AG09309 (cell line): ENCODE measurements at places on chromosomes 11 and 22.

DNA sequence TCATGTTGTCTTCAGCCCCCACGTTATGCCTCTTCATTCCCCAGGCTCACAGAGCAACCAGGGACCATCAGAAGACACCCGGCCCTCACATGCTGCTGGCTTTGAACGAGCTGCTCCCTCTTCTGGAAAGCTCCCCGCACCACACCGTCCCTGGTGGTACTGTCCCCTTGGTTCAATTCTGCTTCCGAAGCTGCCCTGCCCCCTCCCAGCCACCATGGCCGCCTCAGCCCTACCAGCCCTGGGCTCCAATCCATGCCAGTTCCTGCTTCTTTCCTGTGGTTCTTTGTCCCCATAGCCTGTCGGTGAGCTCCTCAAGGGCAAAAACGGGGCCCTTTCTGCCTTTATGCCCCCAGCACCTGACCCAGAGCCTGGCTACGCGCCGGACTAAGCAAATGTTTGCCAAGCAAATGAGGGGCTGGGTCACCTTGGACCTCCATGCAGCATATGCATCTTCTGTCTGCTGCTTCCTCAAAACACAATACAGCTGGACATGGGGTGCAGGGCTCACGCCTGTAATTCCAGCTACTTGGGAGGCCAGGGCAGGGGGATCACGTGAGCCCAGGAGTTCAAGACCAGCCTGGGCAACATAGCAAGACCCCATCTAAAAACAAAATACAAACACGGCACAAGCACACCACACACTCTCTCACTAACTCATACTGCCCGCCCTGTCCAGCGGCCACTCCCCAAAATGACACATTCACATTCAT lies 21.3 kb downstream of the TNKS1BP1 start:
- DNase-seq = no peak

GRCh38 chr11:31477528-31478222 lies 31.7 kb downstream of the IMMP1L start:
- DNase-seq = no peak

- DNase-seq = no peak
Measured at GRCh38 chr11:57240007-57240406, 3.0 kb upstream of the APLNR start.

- DNase-seq = no peak
Measured at GRCh38 chr22:30132290-30132996, 52.2 kb downstream of the HORMAD2 start.

GRCh38 chr11:61980783-61981541 lies 13.5 kb upstream of the FTH1 start:
- no peak for DNase-seq

DNA sequence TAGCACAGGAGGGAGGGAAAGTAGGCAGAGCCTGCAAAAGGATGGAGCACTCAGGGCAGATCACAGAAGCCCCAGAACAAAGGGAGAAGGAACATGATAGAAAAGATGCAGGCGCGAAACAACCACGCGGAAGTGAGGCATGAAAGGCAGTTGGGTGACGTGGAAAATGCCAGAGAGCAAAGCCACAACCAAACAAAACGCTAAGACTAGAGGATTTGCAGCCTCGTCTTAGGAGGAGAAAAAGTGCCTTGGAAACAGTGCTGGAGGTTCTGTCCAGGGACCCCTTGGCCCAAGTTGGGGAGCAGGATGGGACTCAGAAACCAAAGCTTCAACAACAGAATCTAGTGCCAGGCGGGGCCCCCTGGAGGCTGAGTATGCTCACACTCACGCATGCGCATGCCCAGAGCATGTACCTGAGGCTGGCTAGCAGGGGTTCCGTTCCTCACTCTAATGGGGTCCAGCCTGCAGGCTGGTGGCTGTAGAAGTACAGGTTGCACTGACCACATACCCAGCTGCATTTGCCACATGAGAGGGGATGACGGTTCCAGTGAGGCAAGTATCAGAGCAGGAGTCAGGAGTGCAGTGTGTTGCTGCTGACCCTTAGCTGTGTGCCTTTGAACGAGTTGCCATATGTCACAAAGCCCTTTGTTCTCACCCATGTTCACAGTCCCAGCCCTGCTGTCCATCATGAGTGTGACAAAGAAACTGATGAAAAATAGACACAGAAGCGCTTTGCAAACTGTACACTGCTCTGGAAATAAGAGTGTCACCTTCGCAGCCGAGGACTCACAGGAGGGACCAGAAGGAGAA lies 568.6 kb upstream of the CADM1 start:
- no peak for DNase-seq

DNA sequence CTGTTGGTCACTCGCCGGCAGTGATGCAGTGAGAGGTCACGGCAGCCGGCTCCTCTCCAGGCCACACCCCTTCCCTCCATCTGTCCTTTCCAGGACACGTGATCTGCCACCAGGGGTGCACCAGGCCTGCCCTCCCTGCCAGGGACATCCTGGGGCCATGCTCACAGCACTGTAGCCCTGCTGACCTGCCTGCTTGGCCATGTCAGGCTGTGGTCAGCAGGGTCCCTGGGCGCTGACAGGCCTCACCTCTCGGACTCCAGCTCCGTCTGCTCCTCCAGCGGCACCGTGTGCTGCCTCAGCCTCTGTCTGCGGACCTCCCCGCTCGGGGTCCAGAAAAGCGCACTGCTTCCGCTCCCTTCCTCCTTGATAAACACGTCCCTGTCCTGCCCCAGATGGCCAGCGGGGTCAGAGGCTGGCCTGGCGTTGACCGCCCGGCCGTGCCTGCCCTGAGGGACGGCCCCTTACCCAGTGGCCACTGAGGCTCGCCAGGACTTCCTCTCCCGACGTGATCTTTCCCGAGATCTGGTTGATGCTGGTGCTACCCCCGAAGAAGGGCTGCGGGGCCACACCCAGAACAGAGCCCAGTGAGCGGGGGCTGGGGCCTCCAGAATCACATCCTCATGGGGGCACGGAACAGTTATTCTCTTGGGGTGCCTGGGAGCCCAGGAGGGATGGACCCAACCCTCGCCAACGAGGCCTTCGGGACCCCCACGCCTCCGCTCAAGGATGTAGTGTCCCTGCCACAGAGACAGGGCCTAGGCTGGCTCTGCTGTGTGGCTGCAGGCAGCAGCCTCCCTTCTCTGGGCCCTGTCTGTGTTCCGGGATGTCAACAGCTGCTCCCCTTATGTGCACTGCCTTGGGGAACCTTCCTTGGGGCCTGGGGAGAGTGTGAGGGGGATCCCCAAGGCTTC lies 36.3 kb upstream of the CARS1 start:
- DNase-seq = no peak

DNA sequence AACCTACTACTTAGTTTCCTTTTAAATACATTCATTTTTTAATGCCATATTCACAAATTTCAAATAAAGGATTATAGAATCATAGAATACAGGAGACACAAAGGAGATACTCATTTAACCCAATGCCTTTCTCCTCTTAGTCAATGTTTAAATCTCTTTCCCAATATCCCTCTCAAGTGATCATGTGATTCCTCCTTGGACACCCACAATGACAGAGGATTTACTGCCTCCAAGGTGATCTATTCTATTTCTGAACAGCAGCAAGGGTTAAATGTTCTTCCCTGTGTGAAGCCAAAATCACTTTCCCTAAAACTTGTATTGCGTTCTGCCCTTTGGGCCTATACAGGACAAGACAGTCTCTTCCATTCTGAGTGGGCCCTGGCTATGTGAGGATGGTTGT lies 73.3 kb upstream of the PICALM start:
- DNase-seq = no peak

DNA sequence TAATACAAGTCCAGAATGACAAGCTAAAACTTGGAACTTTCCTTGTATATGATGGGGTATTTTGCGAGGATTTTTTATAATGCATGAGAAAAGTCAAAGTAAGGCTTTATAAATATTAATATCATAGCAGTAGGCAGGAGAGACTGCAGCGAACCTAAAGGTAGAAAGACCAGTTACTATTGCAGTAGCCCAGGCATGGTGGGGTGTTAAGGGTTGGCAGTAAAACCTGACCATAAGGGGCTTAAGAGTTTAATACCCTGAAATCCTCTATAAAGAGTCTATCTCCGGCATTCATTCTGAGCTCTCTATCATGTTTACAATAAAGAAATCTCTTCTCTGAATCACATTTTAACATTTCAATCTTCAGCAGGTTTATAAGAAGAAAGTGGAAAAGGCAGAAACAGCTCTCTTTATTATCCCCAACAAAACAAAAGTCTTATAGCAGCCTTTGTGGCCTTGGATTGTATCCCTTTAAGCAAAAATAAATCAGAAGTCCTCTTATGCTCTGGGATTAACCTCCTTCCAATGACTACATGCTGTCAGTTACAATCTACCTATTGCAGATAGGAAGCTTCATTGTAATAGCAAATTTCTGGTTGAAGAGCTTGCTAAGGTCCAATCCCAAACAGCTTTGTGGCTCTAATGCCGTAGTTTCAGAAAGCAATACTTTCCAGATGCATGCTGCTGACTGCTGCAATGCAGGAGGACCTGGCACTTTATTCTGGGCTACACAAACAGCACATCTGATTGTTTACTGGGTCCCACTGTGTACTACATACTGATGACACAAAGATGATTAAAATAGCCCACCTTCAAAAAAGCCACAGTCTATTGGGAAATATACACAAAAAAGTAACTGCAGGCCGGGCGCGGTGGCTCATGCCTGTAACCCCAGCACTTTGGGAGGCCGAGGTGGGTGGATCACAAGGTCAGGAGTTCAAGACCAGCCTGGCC lies 45.8 kb downstream of the SIK3 start:
- no peak for DNase-seq

GRCh38 chr11:134543645-134544044 lies 131.6 kb upstream of the B3GAT1 start:
- DNase-seq = no peak

GRCh38 chr11:75388386-75389275 lies 10.7 kb upstream of the RPS3 start:
- peak; percentile 20 for DNase-seq

- no peak for DNase-seq
Measured at GRCh38 chr11:58006940-58007339, 16.7 kb upstream of the OR9Q1 start.
